NCI-H2107 (cell line): ENCODE measurements at places on chromosomes 7 and 10.
A peak's percentile ranks its signal among the peaks of the same experiment; 100 is the strongest.

GRCh38 chr10:49071160-49071761, 44.1 kb downstream of the VSTM4 start:
- no peak for DNase-seq

DNA sequence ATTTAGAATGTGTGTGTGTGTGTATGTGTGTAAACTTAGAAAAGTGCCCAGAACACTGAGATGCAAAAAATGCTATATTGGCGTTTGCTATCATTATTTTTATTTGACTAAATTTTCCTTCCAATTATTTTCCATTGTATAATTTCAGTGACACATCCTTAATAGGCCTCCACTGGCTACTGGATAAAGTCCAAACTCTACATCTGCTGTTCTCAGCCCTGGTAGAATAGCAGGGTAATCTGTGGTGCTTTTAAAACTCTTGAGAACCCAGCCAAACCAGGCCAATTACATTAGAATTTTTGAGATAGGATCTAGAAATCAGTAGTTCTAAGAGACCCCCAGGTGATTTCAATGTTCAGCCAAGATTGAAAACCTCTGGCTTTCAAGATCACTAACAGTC, 66.4 kb downstream of the ZNF503 start:
- DNase-seq: no peak

DNA sequence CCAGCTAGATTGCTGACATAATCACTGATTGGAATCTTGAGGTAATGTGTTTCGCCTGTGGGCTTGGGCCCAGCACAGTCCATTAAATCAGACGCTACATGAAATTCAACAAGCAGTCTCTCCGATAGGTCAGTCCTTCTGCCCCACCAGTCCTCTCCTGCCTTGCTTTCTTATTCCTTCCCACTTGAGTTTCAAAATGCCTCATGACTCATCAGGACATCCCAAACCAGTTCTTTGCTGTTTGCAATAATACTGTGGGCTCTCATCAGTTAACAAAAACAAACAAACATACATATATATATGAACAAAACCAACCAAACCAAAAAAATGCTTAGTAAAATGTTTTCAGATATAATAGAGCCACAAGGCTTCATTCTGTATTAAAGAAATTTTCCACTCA, 599.0 kb downstream of the SORCS1 start:
- no peak for DNase-seq

- DNase-seq: no peak
Measured at GRCh38 chr7:136911344-136911743, 42.9 kb downstream of the CHRM2 start.

DNA sequence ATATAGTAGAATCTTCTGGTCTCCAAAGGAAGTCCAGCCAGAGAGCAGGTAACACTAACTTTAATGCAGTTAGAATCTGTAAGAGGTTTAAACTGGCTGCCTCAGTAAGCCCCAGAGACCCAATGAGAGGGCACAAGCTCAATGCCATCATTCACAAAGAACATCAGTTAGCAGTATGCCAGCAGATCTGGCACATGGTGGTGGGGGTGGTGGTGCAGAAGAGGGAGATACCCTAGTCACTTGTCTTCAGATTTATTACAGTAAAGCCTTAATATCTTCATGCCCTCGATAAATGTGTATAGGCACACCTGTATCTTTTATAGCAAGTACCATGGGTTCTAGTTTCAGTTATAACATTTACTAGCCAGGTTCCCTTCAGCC, 86.2 kb downstream of the SORBS1 start:
- DNase-seq: no peak

- DNase-seq: no peak
Measured at GRCh38 chr10:54800741-54801421, at the start of gene PCDH15. Gene PCDH15 (minus strand): TSS chr10:54801231. CDS start chr10:54664262, 136,969 bp downstream.

DNA sequence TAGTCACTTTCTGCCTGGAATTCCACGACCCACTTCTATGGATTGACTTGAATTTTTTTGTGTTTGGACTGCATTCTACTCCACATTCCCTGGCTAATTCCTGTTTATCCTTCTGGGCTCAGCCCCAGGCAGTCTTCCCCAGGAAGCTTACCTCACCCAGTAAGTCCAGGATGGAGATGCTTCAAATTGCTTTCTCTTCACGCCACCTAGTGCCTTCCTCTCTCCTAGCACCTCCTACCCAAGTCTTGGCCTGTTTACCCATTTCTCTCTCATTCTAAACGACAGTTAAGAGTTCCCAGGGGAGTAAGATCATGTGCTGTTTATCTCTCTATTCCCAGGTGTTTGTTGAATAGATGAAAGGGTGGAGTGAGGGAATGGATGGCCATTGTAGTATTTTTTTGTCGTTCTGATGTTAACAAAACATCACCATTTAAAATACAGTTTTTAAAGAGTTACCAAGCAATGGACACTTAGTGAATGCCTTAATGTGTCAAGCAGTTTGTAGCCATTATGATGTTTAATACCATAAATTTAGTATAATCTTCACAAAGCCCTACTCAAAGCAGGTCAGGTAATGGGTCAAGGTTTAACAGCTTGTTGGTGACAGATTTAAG, 45.5 kb upstream of the TARP start:
- peak; percentile 58 for DNase-seq
